ENCODE measurements at places on chromosomes 2 and 18. TPM values are rescaled to one million over a fixed set of nuclear protein-coding genes. Genes with fewer than 3 reads are reported as not detected.

SP140 gene
- 0.40 TPM for polyA plus RNA-seq

FASTKD2 gene
- polyA plus RNA-seq = 12.5 TPM

CDH7 gene
- not detected for polyA plus RNA-seq

GRCh38 chr2:171855401-171855800 lies 38.6 kb downstream of the SLC25A12 start:
- DNase-seq = no peak

- DNase-seq = no peak
Observed at GRCh38 chr2:54482715-54483114, 26.6 kb downstream of the SPTBN1 start.

GRCh38 chr2:45898819-45899218 lies 247.3 kb downstream of the PRKCE start:
- no peak for DNase-seq

DNA sequence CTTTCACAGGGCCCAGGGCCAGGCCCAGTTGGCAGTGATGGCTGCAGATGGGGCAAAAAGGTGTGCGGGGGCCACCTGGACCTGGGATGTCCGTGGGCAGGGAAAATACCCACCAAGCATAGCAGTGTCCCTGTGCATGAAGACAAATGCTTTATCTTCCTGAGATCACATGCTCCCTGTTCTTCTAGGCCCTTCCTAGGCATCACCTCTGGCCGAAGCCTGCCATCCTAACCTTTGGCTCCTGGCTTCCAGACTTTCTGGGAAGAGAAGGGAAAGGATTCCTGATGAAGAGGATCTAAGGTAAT lies 105.0 kb upstream of the SMAD2 start:
- DNase-seq = no peak

DNA sequence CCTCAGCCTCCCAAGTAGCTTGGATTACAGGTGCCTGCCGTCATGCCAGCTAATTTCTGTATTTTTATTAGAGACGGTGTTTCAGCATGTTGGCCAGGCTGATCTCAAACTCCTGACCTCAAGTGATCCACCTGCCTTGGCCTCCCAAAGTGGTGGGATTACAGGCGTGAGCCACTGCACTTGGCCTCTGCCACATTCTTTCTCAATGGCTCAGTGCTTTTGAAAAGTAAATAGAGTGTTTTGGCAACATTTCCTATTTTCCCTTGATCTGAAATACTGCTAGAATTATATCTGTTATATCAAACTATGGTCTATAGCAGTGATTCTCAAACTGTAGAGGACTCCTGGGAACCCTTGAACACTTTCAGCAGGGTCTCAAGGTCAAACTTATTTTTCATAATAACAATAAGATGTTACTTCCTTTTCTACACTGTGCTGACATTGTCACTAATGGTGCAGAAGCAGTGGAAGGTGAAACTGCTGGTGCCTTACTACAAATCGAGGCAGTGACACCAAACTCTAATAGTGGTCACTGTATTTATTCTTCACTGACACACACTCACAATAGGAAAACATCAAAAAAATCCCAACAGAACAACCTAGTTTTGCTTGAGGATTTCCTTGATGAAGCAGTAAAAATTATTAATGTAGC lies 10.6 kb downstream of the DAW1 start:
- DNase-seq = no peak

DNA sequence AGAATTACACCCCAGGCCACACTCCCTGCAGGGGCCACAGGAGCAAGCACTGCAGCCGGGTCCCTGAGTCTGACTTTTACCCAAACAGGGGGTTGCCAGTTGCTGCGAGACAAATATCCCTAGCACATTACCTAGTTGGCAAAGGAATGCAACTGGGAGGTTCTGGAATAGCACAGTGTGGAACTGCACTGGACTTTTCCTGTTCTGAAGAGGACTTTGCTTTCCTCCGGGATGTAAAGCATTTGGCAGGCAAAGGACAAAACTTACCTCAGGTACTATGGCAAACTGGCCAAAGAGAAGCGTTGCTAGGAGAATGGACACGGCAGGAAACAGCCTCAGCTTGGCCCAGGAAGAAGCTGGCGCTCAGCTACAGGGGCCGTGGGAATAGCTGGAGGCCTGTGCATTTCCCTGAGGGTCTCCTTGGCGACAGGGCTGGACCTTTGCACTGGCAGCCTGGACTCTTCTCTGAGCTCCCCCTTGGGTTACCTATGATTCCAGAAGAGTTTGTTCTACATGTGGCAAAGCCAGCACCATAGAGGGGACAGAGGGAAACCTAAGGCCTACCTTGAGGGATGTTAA lies 45.0 kb downstream of the BCL11A start:
- no peak for DNase-seq

GRCh38 chr2:136582628-136583205 lies 182.6 kb upstream of the THSD7B start:
- no peak for DNase-seq

DNA sequence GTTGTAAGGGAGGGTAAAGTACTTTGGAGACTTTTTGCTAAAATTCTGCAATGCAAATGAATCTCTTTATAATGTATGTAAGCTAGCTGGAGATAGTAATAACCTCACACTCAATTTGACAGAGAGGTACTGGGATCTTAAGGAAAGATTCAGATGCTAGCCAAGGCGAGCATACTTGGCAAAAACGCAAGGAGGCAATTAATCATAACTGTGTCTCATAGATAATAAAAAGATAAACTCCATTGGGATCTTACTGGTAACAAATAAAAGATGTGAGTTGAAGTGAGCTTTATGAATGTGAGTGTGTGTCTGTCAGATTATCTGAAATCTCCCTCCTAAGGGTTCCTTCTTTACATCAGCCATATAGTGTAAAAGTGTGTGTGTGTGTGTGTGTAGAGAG lies 533.0 kb downstream of the TMX3 start:
- DNase-seq = no peak

- no peak for DNase-seq
Observed at GRCh38 chr2:76283350-76283749, 572.6 kb upstream of the GCFC2 start.

DNA sequence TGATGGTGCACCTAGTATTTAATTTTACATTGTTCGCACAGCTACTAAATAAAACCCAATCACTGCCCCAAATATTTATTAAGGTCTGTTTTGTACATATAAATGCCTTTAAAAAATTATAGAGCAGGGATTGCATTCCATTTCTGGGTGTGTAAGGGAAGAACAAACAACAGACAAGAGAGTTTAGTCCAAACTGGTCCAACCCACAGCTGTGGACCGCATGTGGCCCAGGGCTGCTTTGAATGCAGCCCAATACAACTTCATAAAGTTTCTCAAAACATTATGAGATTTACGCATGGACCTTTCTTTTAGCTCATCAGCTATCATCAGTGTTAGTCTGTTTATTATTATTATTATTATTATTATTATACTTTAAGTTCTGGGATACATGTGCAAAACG lies 114.8 kb upstream of the LRATD1 start:
- DNase-seq = no peak

GRCh38 chr2:168246072-168246482 lies 1.3 kb downstream of the STK39 start:
- no peak for DNase-seq

- DNase-seq = no peak
Observed at GRCh38 chr18:61062258-61062657, 271.0 kb upstream of the CDH20 start.

- DNase-seq = no peak
Observed at GRCh38 chr2:231113489-231113888, 11.4 kb downstream of the HTR2B start.

DNA sequence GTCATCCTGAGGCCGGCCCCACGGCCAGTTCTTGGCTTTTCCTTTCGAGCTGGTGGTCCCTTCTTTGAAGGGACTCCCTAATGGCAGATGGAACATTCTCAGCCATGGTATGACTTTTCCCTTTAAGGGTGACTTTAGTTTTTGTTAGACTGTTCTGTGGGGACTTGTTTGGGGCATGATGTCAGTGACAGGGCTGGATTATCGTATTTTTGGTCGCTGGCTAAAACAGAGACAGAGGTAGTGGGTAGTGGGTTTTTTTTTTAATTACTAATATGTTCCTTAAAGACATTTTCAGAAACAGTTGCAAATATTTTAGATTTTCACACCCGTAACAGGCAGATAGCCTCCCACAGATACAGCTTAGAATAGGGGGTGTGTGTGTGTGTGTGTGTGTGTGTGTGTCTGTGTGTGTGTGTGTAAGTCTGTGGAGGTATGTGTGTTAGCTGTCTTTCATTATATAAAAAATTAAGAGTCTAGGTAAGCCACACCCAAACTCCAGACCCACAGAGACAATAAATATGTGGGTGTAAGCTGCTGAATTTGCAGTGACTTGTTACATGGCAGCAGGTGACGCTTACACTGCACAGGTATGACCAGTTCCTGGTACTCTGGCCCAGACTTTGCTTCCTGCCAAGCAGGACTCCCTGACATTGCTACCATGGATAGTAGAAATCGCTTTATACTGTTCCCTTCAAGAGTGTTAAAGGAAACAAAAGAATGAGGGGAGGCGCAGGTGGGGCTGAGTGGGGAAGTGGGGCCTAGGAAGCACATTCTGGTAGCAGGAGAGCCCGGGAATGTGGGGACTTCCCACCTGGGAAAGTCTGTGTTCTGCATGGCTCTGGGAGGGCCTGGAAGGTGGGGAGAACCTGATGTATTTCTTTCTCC lies 20.9 kb downstream of the NCK2 start:
- no peak for DNase-seq

DNA sequence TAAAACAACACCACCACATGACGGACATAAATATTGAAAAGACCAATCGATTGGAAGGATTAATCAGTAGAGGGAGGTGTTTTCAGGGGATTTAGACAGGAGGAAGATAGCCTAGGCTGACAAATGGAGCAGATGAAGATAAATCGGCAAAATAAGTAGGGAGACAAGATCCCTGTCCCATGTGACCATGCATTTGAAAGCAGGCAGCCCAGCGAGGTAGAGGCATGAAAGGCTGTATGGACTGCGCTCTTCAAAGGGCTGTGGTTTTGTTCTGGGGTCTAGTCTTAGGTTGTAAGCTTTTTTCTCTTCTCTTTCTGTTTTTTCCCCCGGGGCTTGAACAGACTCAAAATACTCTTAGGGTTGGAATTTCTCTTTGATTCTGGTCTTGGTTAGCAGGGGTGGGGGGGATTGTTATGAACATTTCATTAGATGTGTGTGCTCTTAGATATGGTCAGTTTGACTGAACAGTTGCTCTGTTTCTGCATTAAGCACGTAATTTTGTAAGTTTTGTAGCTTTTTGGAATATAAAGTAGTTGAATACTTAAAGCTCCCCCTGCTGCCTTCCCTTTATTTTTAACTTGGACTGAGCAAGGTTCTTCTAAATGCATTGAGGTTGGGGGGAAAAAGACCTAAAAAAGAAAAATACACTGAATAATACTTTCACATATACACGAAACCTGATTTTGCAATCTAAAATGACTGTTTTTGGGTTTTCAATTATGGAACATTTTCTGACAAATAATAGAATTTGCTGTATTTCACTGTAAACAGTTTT lies 32.2 kb downstream of the ZNF532 start:
- no peak for DNase-seq
